Right hindlimb (tissue), 1 donor: ENCODE measurements at places on chromosomes 16 and 17.

- DNase-seq: peak; percentile 17
Observed at GRCh38 chr17:80421381-80422090, 6.6 kb downstream of the ENDOV start.

- DNase-seq: no peak
Observed at GRCh38 chr17:71503710-71504465, 616.9 kb upstream of the SOX9 start.

DNA sequence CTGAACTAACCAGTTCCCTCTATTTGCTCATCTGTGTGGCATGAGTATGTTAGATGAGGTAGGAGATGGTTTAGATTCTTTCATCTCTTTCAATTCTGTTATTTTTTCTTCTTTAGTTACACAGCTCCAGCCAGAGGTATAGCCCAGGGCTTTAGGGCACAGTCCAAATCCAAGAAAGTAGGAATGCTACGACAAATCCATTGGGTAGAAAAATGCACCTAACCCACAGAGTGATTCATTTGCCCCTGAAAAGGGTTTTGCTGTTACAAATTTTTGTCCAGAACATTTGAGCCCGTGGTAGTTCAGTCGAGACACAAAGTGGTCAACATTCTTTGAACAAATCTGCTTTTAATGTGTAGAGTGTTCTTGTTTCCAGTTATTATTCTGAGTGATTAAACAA lies 250.7 kb downstream of the HS3ST3A1 start:
- DNase-seq: no peak

DNA sequence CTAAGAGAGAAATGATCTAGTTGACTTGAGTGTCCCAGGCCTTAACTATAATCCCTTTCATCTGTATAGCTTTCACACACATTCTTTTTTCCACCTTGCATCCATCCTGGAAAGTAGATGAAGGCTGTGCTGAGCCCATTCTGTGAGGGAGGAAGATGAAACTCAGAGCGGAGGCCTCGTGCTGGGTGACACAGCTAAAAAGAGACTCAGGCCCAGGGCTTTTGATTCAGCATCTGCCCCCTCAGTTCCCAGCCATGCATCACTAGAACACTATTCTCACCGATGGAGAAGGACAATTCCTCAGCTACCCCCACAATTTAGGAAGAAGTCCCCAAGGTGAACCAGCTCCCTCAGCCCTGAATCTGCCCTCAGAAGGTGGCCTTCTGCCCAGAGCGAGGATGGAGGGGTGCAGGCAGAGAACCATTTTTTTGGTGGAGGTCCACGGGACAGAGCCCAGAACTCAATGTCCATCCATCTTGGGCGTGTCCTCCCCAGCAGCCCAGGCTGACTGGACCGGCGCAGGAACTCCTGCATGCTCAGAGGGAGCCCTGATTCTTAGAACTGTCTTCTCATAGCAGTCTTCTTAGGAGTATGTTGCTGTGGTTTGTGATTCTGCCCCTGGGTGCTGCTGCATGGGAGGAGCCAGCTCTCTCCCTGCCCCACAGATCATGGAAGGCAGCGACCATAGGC lies 5.8 kb upstream of the MYCBPAP start:
- no peak for DNase-seq

GRCh38 chr17:7356072-7356549 lies 1.2 kb downstream of the TMEM95 start:
- DNase-seq: peak; percentile 79

DNA sequence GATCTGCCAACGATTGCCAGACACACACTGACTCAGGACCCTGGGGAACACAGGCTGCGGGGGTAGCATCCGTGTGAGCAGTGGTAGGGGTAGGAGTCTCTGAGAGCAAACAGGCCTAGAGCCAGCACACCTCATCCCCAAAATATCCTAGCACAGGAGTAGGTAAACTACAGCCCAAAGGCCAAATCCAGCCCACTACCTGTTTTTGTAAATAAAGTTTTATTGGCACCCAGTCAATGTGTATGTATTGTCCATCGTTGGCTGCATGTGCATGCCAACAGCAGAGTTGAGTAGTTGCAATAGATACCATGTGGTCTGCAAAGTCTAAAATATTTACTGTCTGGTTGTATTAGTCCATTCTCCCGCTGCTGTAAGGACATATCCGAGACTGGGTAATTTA lies 55.5 kb upstream of the GPRC5B start:
- DNase-seq: peak; percentile 49

DNA sequence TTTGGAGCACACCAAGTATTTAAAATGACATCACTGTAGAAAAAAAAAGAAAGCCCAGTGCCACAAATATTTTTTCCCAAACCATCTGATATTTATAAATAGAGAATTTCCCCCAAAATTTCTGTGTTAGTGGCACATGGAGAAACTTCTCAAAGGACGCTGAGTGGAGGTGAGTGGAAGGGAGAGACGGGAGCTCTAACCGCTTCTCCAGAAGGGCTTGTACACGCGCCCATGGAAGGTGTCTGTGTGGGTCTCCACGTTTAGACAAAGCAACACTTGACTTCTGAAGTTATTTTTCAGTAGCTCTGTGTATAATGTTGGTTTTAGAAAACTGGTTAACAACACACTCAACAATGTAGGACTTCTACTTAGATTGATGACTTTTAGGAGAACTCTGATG lies 1.0 kb downstream of the MYOCD start:
- DNase-seq: no peak

DNA sequence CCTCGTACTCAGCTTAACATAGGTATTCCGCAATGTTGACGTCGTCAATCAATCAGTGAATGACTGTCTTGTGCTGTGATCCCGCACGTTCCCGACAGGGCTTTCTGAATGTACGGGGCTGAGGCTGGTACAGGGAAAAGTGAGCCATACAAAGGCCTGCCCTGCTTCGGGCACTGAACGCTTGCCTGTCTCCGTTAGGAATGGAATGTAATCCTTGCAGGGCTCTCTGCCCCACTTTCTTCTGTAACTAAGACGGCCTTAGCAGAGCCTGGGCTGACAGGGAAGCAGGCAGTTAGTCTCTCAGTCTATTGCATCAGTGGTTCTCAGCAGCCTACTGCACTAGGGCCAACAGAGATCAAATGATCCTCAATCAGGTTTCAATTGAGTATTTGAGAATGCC lies 16.2 kb upstream of the MYH3 start:
- DNase-seq: no peak

DNA sequence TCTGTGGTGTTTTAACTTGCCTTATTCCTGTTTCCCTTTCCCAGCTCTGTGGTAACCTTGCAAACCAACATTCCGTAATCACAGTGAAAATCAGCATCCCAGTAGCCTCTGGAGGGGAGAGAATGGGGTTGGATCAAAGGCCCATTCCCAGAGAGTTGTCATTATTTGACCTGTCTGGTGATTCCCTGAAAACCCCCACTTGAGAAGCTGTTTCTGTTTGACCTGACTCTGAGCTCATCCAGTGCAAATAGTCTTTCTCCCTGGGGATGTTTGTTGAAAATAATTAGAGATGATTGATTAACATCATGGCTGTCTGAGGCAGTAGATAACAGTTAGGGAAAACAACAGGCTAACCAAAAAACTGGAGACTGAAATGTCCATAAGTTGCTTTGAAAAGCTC lies 3.0 kb downstream of the CACNG1 start:
- no peak for DNase-seq

GRCh38 chr17:43469145-43469544 lies 14.6 kb upstream of the DHX8 start:
- DNase-seq: no peak

GRCh38 chr17:58680038-58680369 lies 11.8 kb downstream of the TEX14 start:
- no peak for DNase-seq

GRCh38 chr17:45964634-45965033 lies 34.4 kb upstream of the STH start:
- DNase-seq: no peak

- DNase-seq: no peak
Observed at GRCh38 chr17:9897372-9897968, 7.6 kb downstream of the RCVRN start.

DNA sequence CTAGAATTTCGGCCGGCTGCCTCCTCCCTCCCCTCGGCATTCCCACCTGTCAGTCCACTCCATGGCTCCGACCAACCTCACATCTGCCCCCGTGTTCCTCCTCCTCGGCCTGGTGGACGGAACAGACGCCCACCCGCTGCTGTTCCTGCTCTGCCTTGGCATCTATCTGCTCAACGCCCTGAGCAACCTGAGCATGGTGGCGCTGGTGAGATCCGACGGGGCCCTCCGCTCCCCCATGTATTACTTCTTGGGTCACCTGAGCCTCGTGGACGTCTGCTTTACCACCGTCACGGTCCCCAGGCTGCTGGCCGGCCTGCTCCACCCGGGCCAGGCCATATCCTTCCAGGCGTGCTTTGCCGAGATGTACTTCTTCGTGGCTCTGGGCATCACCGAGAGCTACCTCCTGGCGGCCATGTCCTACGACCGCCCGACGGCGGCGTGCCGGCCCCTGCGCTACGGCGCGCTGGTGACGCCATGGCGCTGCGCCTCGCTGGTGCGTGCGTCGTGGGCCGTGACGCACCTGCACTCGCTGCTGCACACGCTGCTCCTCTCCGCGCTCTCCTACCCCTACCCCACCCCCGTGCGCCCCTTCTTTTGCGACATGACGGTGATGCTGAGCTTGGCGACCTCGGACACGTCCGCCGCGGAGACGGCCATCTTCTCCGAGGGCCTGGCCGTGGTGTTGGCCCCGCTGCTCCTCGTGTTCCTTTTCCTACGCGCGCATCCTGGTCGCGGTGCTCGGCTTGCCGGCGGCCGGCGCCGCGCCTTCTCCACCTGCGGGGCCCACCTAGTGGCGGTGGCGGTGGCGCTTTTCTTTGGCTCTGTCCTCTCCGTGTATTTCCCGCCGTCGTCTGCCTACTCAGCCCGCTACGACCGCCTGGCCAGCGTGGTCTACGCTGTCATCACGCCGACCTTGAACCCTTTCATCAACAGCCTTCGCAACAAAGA lies at the start of gene OR3A2:
Gene OR3A2 (minus strand): TSS at position 440 of the 948 bp plus-strand sequence.
- no peak for DNase-seq

DNA sequence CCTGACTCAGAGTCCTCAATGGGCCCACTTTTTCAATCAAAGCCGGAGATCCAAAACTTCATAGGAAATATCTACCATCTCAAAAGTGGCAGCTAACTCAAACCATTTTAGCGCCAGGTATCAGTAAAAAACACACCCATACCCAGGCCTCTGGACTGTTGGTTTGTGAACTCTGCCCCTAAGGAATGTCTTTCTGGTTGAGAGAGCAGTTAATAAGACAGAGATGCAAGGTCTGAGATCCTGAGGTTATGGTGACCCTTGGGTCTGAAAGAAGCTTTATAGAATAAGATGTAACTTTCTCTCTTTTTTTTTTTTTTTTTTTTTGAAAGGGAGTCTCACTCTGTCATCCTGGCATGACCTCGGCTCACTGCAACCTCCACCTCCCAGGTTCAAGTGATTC lies 350.5 kb downstream of the SOX9 start:
- no peak for DNase-seq

DNA sequence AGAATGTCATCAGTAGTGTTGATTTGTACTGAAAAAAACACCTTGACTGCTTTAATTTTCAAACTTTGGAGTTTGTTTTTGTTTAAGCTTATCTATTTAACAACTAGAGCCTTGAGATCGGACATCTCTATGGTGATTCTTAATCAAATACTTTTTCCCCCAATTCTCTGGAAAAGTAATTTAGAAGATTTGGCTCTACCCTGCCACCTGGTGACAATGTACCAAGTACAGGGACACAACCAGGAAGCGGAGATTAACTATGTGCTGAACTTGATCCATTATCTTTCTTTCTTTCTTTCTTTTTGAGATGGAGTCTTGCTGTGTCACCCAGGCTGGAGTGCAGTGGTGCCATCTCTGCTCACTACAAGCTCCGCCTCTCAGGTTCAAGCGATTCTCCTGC lies 30.8 kb downstream of the USP43 start:
- DNase-seq: no peak

GRCh38 chr17:19294443-19294842 lies 57.3 kb downstream of the EPN2 start:
- DNase-seq: no peak

DNA sequence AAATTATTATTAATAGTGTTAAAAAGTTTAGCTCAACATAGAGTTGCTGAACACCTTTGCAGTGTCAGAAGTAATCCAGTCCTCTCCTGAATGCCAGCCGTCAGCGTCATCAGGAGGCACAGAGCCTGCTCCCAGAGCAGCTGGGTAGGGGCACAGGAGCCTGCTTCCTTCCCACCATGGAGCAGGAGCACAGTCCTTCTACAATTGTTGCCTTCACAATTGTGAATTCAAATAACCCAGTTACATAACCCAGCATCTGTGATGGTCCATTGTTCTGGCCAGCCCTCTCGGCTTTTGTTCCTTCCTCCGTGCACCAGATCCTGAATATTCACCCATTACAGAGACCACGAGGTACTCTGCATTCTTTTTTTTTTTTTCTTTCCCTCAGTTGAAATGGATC lies 393.9 kb upstream of the MAF start:
- DNase-seq: no peak

DNA sequence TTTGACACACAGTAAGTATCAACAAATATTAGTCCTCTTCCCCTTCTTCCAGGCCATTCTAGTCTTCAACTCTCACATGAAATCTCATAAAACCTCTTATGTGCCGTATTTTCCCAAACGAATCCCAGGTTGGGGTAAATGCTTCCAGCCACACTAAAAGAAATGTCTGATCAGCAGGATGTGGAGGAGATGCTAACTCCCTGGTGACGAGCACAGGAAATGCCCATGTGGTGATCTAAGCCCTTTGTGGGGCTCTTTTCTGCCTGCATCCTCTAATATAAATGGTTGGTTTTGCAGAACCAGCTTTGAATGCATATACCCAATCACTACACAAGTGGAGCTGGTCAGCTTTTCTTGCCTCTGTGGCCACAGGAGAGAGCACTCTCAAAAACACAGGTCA lies 498.2 kb upstream of the ERCC4 start:
- DNase-seq: no peak

DNA sequence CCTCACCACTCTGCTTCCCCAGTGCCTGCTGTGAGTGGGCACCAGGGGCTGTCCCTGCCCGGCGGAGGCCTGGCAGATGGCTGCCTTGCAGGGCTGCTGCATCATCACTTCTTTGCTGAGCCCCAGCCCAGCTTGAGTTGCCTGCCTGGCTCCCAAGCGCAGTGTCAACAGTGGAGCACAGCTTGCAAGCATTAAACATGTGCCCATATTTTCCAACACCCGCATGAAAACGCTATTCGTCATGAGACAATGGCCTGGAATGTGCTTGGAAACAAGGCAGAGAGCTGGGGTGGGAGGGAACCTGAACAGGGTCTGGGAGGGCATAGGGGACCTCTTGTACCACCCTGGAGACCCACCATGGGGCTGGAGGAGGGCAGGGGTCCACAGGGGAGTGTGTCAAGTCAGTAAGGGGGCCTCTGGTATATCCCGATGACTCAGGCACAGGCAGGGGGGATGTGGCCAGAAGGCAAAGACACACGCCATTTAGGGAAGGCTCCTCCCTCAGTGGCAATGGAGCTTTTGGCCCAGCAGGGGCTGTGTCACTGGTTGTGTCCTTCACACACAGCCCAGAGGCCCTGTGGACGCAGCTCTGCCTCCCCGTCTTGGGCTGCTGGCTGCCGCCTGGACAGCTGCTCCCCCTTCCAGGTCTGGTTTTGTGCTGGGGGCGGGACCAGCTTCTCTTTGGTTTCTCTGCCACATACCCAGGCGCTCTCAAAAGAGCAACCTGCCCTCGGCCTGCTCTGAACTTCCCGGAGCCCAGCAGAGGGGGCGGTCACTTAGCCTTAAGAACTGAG lies 17.4 kb upstream of the MTSS2 start:
- DNase-seq: peak; percentile 83
